GM23248 (cell line): ENCODE measurements at places on chromosomes 12 and 14. TPM values are rescaled to one million over a fixed set of nuclear protein-coding genes. Genes with fewer than 3 reads are reported as not detected.

GRCh38 chr14:50425816-50426215 is 29.1 kb upstream of the CDKL1 start:
- peak; percentile 60 for DNase-seq

GRCh38 chr14:39218171-39218769 is 15.4 kb upstream of the MIA2 start:
- peak; percentile 25 for DNase-seq

DNA sequence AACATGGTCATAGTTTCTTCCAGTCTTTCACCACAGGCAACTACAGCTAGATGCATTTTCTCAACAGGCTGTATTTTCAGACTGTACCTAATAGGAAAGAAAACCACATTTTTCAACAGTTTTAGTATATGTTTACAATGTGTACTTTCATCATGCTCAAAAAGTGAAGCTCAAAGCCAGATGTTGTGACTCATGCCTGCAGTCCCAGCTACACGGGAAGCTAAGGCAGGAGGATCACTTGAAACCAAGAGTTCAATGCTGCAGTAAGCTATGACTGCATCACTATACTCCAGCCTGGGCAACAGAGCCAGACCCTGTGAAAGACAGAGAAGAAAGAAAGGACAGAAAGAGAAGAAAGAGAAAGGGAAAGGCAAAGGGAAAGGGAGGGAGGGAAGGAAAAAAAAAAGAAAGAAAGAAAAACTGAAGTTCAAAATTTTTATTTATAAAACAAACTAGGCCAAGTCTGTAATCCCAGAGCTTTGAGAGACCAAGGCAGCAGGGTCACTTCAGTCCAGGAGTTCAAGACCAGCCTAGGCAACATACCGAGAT is 25.5 kb downstream of the GXYLT1 start:
- DNase-seq = peak; percentile 82

DNA sequence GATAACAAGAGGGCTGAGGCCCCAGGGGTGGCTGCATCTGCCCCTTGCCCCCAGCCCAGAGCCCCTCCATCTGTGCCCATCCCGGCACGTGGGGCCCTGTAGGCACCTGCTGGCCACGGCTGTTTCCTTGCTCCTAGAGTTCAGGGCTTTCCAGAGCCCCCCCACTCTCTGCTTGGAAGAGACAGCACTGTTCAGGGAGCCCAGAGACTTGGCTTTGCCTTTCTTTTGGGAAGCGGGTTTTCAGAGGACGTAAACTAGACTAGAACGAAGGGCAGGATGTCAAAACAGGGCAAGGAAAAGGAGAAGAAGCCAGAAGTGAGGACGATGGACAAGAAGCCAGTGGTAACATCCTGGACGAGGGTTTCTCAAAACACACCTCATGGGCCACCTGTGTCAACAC is 163.3 kb upstream of the LHX5 start:
- no peak for DNase-seq

- DNase-seq = no peak
Measured at GRCh38 chr12:40645361-40645760, 46.9 kb upstream of the CNTN1 start.

- DNase-seq = peak; percentile 28
Measured at GRCh38 chr12:19398376-19399363, 40.6 kb upstream of the AEBP2 start.

DNA sequence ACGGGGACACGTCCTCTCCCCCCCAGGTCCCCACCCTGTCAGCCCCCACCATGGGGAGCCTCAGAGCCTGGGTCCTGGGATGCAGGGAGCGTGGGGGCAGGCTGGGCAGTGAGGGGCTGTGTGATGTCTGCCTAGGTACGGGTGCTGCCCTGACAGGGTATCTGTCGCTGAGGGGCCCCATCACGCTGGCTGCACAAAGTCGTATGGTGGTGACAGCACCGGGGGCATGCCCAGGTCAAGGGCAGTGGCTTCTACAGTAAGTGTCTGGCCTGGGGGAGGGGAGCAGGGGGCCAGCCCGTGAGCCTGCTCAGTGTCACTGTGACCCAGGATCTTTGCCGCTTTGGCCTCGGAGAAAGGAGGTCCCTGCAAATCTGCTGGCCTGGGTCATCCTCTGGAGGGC is 23.3 kb downstream of the PAPLN start:
- DNase-seq = no peak

DNA sequence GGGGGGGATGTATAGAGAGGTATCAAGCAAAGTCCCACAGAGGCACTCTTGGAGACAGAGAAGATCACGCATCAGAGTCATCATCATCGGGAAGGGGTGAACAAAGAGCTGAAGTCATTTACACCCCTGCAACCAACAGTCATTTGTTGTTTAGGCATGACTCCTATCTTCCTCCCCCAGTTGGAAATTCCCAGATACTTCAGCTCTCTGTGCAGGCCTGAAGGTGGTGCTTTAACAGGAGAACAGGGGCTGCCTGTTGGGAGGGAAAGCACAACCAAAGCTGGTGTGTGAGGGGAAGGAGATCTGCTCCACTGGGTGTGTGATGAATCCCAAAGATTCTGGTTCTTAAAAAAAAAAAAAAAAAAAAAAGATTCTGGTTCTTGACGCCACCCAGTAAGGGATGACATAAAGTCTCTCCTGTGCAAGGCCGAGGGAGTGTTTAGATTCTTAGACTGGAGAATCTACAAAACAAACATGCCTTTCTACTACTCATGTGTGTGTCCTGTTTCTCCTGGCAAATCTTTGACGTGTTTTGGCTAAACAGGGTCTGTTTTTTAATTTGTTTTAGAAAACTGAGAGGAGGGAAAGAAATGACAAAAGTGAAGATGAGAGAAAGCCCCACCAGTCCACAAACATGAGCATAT is 121.0 kb upstream of the ARHGAP5 start:
- DNase-seq = peak; percentile 24

DNA sequence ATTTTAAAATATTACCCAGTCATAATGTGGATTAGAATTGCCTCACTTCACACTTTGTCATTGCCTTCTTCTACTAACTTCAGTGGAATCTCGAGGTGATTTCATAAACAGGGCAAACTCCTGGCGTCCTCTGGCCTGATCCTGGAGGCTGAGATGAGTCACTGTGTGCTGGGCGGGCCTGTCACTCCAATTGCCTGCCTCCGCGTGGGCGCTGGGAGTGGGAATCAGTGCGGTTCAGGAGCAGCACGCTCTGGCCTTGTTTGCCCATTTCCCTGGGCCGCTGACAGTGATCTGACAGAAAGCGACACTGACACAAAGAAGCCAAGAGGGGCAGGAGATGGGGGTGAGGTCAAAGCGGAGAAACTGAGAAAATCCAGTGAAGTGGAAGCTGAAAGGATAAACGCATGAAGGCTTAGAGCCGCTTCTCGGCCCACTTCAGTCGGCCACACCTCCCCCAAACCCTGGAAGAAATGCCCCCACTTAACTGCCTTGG is 29.7 kb downstream of the LGR5 start:
- DNase-seq = peak; percentile 9

DNA sequence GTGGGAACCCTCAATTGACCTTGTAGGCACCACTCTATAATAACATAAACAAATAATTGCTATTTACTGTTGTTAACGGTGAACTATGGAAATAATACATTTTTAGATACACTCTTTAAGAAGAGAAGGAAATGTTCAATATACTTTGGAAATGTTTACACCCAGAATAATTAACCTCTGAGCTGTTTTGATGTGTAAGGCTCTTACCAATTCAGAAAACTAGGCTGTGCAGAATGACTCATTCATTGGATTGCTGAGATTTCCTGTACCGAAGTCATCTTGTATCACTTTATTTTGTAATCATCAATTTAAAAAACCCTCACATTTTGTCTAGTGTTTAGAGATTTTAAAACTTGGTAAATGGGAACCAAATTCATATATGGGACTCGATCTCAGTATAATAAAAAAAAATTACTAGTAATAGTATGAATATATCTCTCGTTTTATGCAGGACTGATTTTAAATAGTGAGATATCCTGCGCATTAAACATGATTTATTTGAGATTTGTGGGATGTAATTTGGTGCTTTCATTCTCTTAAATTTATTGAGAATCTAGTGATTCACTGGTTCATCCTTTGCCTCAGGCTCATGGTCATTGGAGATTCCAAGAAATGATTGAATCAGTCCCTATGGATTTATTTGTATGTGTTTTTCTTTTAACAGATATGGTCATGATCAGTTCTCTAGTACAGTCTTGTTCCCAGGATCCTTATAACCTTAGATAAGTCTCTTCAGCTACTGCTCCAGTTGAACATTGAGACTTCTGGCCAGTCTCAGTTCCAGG is 3.9 kb downstream of the SAMD4A start:
- DNase-seq = peak; percentile 91

DNA sequence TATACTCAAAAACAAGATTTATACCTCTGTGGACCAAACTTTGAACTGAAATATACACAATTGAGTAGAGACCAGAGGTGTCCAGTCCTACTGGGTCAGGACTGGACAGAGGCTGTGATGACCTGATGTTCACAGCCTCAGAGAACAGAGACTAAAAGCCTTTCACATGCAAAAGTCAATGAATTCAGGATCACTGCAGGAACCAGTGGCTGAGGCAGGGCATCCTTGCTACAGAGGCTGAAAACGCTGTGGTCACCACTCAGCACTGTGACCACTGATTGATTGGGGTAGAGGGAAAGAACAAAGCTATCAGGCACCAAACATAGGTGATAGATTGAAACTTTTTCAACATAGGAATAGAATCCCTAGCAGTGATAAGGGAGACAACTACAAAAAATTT is 25.1 kb downstream of the GRIP1 start:
- no peak for DNase-seq

DNA sequence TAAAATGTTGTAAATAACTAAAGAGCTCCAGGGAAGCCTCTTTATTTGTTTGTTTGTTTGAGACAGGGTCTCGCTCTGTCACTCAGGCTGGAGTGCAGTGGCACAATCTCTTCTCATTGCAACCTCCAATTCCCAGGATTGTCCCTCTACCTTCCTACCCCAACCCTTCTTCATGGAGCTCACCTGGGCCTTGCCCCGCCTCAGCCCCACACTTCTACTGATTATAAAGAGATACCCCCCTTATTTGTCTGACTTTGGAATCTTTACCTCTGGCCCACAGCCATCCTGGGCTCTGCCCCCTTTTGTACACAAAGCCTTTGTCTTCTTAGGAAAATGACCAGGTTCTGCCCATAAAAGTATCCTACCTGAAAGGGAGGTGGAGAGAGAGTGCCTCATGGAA is 9.1 kb upstream of the BLTP3B start:
- DNase-seq = no peak

GRCh38 chr12:131117438-131118245 is 163.9 kb downstream of the ADGRD1 start:
- DNase-seq = no peak

DNA sequence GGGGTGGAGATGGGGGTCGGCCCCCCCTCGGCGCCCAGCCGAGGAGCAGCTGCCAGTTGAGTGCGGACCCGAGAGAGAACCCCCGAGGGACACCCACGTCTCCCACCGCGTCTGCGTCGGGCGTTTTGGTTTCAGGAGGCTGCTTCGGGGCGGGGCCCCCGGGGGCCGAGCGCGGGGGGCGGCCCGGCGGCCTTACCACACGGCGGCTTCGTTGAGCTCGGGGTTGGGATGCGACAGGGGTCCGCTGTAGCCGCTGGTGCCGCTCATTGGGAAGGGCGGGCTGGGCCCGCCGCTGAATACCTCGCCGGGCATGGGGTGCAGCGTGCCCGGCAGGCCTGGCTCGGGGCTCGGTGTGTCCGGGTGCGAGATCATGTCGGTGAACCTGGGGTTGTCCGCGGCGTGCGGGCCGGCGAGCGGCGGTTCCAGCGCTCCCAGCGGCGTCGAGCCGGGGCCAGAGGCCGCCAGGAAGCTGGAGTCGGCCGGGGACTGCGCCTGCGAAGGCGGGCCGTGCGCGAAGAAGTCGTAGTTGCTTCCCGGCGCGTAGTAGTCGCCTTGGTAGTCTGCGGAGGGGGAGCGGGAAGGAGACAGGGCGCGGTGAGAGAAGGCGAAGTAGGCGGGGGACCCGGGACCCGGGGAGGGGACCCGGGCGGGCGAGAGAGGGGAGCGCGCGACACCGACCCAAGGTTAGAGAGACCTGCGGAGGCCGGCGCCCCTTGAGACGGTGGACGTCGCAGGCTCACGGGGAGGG is 8.5 kb downstream of the LHX5 start:
- DNase-seq = peak; percentile 35

DNA sequence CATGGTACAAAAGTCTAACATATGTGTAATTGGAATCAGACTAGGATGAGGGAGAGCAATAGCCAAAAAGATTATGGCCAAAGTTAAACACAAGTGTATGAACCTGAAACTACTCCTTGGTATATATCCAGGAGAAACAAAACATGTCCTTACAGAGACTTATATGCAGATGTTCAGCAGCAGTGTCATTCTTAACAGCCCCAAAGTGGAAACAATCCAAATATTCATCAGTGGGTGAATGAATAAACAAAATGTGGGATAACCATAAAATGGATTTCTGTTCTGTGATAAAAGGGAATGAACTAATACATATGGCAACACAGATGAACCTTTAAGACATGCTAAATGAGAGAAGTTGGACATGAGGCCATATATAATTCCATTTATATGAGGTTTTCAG is 30.2 kb downstream of the PWP1 start:
- no peak for DNase-seq

DNA sequence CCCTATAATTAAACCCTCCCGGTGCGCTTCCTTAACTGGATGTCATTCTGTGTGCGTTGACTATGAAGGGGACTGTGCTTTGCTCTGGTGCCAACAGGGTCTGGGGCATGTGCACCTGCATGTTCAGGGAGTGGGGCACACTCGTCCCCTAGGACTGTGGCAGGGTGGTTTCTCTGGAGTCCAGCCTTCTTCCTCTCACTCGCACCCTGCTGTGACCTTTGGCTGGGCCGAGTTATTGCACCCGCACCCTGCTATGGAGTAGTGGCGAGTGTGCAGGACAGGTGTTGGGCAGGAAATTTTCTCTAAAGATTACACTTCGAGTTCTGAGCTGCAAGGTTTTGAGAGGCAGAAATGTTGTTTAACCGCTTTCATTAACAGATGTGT is 138.9 kb downstream of the PLXNC1 start:
- no peak for DNase-seq

DNA sequence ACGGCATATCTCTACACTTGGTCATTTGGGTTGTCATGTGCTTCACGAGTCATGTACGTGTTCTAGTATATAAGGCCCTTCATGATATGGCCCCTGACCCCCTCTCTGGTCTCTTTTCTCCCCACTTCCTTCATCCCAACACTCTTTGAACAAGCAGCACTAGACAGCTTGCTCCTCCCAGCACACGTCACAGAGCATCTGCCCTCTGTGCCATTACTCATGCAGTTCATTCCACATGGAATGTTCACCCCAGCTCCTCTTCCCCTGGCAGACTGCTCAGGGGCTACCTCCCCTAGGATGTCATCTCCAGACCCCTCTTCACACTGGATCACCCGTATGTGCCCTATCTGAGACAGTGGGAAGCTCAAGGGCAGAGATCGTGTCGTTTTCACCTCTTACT is 14.1 kb upstream of the LRP1-AS start:
- peak; percentile 85 for DNase-seq

- DNase-seq = no peak
Measured at GRCh38 chr14:52827426-52827825, 36.0 kb upstream of the GNPNAT1 start.

DNA sequence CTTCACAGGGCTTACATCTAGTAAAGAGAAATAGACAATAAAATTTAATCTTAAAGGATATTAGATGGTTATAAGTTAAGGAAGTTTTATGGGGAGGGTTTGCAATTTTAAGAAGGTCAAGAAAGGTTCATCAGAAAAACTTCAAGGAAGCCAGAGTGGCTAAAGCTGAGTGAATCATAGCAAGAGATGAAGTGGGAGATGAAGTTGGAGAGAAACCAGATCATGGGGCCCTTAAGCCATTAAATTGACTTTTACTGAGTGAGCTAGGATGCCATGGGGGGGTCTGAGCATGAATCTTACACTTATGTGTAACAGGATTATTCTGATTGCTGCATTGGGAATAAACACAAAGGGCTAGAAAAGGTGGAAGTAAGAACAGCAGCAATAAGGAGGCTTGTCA is 189.2 kb downstream of the LRIG3 start:
- no peak for DNase-seq

ALDH1L2 gene
- total RNA-seq = 50.9 and 83.0 TPM in 2 replicates
